GM20000 (cell line): ENCODE measurements at places on chromosomes 1 and 21.

GRCh38 chr1:172125812-172126430 is 284.6 kb downstream of the DNM3 start:
- no peak for DNase-seq

GRCh38 chr1:50704126-50704525 is 255.9 kb downstream of the FAF1 start:
- peak; percentile 41 for DNase-seq

GRCh38 chr1:8866792-8867415 is 11.6 kb downstream of the ENO1 start:
- DNase-seq, result no peak

DNA sequence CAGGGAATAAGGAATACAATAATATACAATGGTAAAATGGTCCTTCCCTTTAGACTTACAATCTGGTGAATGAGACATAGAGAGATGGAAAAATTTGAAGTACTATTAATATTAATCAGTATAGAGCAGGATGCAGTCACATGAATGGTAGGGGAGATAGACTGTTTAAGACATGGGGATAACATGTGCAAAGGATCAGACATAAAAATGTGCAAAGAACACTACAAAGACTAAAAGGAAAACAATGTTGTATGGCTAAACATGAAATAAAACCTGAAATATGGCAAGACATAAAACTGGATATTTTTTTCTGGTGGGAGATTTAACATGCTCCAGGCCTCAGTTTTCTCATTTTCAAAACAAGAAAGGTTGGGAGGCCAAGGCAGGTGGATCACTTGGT is 182.4 kb upstream of the DPT start:
- DNase-seq, result no peak

GRCh38 chr1:223525957-223526356 is 132.7 kb downstream of the CCDC185 start:
- DNase-seq, result no peak

DNA sequence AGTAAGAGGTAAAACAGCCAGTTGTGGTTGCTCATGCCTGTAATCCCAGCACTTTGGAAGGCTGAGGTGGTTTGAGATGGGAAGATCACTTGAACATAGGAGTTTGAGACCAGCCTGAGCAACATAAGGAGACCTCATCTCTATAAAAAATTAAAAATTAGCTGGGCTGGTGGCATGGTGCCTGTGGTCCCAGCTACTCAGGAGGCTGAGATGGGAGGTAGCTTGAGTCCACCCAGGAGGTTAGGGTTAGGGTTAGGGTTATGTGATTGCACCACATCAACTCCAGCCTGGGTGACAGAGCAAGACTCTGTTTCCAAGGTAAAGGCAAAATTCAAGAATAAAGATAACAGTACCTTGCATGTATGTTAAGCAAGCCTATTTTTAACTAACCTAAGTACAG is 3.5 kb downstream of the SAMSN1 start:
- DNase-seq, result no peak

- DNase-seq, result no peak
Measured at GRCh38 chr1:207971331-207972219, 60.6 kb upstream of the CD34 start.

- DNase-seq, result no peak
Measured at GRCh38 chr1:85976516-85977205, 179.9 kb downstream of the COL24A1 start.

DNA sequence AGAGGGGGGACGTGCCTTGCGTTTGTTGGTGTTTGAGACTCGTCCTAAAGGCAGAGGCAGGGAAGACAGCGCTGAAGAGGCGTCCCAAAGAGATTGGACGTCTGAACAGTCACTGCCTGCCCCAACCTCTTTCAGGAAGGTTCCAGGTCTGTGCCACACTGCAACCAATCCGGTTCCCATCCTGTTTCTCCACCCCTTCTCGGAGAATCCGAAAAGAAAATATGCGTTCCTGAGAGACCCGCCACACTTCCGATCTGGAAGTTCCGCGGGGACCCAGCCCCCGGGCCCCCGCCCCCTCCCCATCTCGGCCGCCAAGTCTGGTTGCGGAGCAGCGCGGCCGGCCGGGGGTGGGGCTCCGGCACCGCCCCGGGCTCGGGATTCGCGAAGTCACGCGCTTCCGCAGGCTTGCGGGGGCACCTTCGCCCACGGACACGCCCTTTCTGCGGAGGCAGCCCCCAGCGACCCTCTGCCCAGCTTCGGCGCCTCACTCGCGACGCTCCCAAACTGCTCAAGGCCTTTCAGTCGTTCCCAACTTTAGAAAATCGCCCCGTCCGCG is 124.5 kb upstream of the DPYD start:
- no peak for DNase-seq

DNA sequence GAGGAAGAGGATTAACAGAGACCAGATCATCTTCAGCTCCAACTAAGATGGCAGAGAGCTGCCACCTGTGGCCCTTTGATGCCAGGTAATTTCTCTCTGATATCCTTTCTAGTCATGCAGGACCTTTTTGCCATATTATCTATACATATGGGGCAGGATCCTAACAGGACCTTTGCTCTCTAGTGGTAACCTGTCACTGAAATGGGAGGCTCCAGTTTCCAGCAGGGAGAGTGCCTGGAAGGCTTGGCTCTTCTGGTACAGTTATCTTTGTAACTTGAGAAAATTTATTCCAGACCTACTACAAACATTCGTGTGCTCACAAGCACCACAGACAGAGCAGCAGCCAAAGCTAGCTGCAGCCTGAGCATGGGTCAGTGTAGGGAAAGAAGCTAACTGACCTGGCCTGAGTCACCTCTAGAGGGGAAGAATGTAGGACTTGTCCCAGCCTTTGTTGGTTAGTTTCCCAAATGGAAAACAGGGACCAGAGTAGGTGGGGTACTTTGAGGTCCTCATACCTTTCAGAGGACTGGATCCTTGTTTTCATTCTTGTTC is 86.5 kb upstream of the MACF1 start:
- no peak for DNase-seq

GRCh38 chr1:6112690-6113005 is 67.0 kb downstream of the KCNAB2 start:
- no peak for DNase-seq

- peak; percentile 44 for DNase-seq
Measured at GRCh38 chr21:35102488-35103371, 53.6 kb upstream of the RUNX1 start.

GRCh38 chr1:903721-904271 is 19.9 kb upstream of the SAMD11 start:
- DNase-seq, result peak; percentile 14
